Activated CD4-positive, alpha-beta T cell treated with anti-CD3 and anti-CD28 coated beads, Interleukin-2, Interleukin-6, amounts not matched to agents 100 ng/mL and 50 ng/mL, durations not matched to agents 16 hours and 8 hours (primary cell): ENCODE measurements at places on chromosomes 11 and 22.

- no peak for DNase-seq
Observed at GRCh38 chr22:21802056-21802455, 65.4 kb downstream of the MAPK1 start.

GRCh38 chr11:128492461-128492860, 94.9 kb downstream of the ETS1 start:
- no peak for DNase-seq

DNA sequence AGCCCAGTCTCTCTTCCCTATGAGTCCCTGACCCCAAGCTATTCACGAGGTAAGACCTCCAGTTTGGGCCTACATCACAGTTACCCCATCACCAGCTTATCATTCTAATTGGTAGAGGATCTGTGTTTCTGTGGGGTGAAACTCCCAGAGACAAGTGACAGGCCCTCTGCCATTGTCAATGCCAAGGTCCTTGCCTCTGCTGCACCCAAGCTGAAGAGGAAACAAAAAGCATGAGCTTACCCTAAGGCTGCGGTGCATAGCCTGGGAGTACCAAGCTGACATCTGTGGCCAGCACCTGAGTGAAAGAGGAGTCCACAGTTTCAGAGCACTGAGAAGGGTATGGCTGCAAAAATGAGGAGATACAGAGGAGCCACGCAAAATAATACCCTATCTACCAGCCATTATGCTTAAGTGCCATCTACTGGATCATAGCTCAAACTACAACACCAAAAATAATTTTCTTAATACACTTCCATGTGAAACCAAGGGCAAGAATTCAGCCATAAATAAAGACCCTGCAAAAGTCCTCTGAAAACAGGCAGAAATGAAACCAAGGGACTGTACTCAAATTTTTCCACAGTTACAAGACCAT, 62.3 kb upstream of the ANO5 start:
- no peak for DNase-seq

GRCh38 chr11:19237813-19238212, 2.9 kb downstream of the E2F8 start:
- no peak for DNase-seq

GRCh38 chr22:35618427-35619223, 1.5 kb upstream of the MB start:
- no peak for DNase-seq
